ENCODE measurements at places on chromosomes 11 and 22.

- no peak for DNase-seq
Measured at GRCh38 chr11:3080104-3080503, 22.9 kb upstream of the CARS1 start.

DNA sequence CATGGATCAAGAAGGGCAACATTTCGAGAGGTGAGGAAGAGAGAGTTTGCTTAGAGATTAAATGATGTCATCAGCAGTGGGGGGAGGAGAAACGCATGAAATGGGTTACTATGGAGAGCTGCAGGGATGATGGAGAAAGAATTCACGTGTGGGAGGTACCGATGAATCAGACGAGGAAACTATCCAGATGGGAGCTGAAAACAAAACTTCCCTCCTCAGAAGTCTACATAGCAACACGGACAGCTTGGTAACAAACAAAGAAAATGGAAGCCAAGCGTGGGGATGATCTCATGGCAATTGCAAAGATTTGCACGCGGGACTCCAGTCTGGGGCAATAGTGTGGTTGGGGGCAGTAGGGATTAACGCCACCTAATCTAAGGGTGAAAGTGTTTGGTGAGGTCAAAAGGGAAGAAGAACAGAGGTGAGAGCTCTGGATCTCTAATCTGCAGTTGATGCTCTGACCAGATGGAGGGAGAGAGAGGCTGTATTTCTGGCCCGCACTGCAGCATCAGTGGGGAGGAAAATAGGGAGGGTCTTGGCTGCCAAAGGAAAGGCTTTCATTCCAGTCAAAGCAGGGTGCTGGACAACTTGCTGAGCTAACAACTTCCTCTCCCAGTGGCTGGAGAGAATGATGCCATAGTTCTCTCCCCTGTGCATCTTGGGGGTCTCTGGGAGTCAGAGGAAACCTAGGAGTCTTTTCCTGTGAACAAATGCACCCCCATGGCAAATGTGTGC lies 43.4 kb upstream of the CSNK2A3 start:
- no peak for DNase-seq

DNA sequence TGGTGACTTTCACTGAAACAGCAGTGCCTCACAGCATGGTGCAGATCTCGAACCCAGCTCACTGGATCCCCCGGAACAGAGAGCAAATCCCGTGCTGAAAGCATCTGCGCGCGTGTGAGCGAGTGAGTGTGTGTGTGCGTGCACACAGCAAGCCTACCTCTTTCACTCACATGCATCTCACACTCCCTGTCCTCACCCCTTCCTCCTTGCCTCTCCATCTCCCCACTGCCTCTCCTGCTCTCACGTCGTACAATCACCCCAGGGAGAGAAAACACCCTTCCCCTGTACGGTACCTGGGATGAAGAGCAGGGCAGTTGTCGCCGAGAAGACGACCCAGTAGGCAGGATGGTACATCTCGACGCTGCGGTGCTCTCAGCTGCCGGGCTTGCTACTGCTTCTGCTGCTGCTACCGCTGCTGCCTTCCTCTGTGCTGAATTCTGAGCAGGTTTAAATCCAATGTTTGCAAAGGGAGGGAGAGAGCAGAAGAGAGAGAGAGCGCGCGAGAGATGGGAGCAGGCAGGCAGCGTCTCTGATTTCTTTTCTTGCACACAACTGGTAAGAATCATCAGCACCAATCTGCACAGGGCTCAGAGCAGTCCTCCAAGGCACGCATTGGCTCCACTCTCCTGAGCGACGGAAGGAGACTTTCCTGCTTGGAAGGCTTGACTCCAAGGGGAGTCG lies at the start of gene OPCML:
TSS of gene OPCML (minus strand) at position 531 of the 681 bp plus-strand sequence.
- no peak for DNase-seq

GRCh38 chr11:128894685-128895084 lies 3.5 kb downstream of the KCNJ5 start:
- DNase-seq, result peak; percentile 84

- DNase-seq, result no peak
Measured at GRCh38 chr22:35418088-35418487, 18.1 kb downstream of the MCM5 start.

GRCh38 chr22:29225422-29226090 lies 19.9 kb downstream of the EMID1 start:
- peak; percentile 88 for DNase-seq

GRCh38 chr11:17214338-17214737 lies 6.6 kb upstream of the PIK3C2A start:
- no peak for DNase-seq

DNA sequence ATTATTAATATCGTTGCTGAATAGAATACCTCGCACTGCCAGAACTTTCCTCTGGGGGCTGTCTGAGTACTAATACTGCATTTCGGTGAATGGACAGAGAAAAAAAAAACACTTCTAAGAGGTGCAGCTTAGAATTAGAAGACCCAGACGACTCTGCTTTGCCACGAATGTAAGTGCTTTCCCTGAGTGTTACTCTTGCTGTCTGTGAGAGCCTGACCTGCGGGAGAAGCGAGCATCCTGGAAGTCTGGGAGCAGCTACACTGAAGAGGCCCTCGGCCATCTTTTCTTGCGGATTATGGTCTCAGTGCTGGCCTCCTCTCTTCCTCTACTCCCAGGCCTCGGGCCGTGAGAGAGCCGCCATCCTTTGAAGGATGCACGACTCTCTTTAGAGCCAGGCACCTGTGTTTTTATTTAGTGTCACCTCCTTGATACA lies 94.9 kb downstream of the SCN3B start:
- DNase-seq, result no peak

GRCh38 chr11:35388061-35388460 lies 31.3 kb downstream of the SLC1A2 start:
- no peak for DNase-seq

DNA sequence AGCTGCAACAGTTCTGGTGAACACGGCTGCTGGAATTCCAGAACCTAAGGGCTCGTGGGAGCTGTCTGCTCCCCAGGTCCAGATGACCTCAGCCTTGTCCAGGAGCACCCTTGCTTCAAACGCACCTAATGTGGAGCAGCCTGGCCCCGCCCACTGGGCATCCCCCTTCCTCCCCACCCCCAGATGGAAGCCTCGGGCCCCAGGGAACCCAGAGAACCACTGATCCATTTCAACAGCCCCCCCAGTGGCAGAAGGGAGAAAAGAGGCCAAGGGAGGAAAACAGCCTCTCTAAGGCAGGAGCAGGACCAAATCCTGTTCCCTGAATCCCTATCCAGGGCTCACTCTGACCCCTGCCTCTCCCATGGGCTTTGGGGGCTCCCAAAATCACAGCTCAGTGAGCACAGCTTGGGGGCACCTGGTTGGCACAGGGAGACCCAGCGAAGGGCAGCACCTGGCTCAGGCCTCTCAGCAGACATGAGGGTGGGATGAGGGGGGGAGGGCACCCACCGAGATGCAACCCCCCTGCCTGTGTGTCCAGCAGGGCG lies 1.2 kb downstream of the CYTH4 start:
- DNase-seq, result no peak

DNA sequence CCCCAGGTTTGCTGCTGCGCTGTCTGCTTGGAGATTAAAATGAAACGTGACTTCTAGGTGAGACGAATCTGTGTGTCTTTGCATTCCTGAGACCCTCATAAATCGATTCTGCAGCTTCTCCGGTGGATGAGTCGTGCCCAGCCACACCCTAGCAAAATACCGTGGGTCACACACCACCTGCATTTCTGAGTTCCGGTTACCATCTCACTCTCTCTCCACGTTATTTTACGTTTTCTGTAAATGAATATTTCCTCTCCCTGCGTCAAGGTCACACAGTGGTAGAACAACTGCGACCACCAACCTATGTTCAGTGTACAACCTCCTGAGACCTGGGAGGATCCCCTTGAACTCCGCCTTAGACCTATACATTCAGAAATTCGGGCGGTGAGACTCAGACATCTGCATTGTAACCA lies 1.1 kb downstream of the YWHAH start:
- no peak for DNase-seq

DNA sequence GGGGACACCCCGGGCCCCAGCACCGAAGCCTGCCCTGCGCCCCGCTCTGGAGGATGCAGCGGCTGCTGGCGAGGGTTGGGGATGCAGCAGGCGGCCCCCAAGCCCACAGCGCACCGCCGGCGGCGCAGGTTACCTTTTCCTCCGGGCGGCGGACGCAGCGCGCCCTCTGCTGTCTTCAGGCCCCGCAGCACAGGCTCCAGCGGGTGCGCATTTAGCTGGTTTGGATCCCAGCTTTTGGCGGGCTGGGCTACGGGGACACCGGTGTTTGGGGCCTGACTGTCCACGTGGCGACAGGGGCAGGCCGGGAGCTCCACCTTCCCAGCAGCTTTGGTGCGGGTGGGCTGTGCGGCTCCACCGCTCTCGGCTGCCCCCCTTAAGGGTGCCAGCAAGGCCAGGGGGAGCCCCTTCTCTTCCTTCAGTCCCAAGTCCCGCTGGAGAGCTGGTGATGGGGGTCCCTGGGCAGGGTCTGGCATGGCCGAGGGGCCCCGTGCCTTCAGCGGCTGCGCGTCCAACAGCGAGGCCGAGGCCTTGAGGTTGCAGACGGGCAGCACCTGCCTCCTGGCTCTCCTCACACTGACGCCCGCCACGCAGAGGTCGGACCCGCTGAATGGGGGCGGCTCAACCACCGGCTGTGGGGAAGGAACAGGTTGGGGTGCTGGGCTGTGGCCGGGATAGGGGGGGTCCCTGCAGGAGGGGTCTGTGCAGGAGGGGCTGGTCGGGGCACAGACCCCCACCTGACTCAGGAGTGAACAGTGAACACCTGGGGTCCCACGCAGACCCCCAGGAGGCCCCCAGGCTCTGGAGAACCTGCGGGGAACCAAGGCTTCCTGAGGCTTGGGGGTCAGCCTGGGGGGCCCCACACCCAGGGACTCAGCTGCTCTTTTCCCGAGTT lies 18.0 kb upstream of the IL17REL start:
- DNase-seq, result peak; percentile 90

DNA sequence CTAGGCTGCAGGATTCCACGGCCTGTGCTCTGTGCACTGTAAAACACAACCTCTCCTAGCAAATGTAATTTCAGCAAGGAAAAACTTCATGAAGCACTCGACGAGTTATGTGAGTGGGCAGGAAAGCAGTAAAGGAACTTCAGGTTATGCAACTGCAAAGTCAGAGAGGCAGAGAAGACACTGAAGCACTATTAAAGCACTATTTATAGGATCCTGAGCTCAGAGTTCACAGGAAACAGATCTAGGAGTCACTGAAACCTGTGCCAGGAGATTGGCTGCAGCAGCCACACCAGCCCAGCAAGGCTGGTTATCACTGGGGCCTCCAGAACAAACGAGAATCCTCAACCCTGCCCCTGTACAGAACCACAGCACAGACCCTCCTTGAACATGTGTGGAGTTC lies 2.5 kb downstream of the SMIM35 start:
- DNase-seq, result no peak

DNA sequence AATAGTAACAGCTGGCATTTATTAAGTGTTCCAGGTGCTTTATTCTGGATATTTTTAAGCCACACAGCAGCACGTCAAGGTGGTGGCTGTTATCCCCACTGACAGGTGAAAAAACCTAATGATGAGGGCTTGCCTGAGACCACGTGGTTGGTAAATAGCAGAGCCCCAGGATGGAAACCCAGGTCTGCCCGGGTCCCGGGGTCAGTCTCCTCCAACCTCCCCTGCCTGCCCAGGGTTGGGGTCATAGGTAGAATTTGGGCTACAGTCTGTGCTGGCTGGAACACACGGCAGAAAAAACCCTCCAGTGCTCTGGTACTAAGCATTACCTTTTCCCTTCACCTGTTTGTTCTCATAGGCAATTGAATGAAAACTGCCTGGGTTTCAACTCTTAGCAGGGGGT lies 57.9 kb downstream of the EFCAB6 start:
- DNase-seq, result no peak

DNA sequence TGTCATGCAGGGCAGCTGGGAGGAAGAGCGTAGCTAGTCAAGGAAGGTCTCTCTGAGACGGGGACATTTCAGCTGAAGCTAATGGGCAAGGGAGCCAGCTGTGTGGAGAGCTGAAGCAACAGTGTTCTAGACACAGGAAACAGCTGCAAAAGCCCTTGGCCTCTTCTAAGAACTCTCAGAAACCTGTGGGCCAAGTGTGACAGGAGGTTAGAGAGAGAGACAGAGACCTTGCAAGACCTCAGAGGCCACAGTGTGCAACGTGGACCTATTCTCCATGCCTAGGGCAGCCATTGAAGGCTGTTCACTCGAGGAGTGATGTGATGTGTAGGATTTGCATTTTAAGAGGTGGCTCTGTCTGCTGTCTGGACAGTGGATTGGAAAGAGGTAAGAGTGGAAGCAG lies 48.7 kb upstream of the TNRC6B start:
- DNase-seq, result no peak

GRCh38 chr11:131064373-131064991 lies 148.2 kb upstream of the SNX19 start:
- DNase-seq, result no peak

- DNase-seq, result no peak
Measured at GRCh38 chr22:27433585-27434190, 367.9 kb downstream of the MN1 start.

GRCh38 chr11:77411137-77411707 lies 62.7 kb downstream of the PAK1 start:
- DNase-seq, result peak; percentile 81

DNA sequence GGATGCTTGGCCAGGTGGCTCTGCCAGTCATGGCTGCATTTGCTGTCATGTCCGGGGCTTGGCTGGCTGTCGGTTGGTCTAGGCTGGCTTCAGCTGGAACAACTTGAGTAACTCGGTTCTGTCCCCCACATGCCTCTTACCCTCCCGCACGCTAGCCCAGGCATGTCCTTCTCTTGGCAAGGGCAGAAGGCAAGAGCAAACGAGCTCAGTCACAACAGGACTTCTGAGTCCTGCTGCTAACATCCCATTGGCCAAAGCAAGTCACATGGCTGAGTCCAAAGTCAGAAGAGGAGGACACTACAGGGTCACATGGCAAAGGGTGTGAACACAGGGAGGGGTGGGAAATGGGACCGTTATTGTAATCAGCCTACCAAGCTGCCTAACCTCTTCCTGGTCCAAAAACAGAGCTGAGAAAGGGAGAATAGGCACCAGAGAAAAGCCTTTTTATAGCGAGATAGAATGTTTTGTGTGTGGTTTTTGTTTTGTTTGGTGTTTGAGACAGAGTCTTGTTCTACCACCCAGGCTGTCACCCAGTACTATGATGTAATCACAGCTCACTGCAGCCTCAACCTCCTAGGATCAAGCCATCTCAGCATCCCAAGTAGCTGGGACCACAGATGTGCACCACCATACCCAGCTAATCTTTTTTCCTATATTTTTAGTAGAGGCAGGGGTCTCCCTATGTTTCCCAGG lies 81.9 kb downstream of the MN1 start:
- no peak for DNase-seq

- DNase-seq, result no peak
Measured at GRCh38 chr11:81717695-81718094, 1016.0 kb downstream of the FAM181B start.
